Dermis microvascular lymphatic vessel endothelial cell (primary cell): ENCODE measurements at places on chromosomes 3 and 15.

- peak; percentile 64 for DNase-seq
Measured at GRCh38 chr15:101651554-101652097, 555 bp downstream of the TM2D3 start.

DNA sequence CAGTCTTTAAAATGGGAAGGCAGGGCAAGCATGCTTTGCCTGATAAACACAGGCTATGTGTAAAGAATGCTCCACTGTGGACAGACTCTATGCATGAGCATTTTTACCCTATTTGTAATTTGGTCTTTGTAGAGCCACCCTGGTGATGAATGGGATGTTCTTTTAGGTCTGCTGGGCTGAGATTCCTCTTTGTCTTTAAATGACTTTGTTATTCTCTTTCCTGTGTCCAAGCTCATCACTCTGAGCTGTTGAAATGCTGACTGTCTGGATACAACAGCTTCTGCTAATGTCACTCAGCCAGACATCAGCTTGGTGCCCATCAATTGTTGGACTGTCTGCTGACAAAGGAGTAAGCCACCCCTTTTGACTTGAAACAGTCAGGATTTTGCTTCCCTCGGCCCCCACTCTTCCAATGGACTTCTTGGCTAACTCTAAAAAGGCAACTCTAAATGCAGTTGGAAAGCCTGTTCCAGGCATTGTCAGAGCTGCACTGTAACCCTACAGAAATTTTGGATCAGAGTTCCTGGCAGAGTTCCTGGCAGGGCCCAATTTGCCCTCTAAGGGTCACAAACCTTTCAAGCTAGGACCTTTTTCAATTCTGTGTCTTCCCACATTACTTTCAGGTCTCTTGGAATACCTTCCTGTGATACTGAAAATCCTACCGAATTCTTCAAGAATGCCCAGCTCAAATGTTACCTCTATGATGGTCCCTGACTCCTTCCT, 40.5 kb upstream of the EIF1B start:
- no peak for DNase-seq

- DNase-seq: peak; percentile 22
Measured at GRCh38 chr3:51681453-51681852, 10.4 kb downstream of the TEX264 start.

DNA sequence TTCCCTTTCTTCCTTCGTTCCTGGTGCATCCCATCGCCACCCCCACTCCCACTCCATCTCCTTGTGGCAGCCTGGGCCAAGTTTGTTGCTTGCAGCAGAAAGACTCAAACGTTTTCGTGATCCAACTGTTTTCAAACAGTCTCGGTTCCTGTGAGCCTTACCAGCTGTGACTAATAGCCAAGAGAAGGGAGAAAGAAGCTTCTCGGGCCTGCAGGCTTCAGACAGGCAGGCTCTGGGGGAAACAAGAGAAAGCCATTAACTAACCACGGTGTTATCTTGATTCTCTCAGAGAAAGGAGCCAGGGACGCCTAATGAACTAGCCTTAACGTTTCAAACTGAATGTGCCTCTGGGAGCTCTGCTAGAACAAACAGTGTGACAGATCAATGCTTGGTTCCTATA, 742.0 kb downstream of the NR2F2 start:
- no peak for DNase-seq

GRCh38 chr3:87895983-87896382, 162.8 kb downstream of the CGGBP1 start:
- DNase-seq: no peak

DNA sequence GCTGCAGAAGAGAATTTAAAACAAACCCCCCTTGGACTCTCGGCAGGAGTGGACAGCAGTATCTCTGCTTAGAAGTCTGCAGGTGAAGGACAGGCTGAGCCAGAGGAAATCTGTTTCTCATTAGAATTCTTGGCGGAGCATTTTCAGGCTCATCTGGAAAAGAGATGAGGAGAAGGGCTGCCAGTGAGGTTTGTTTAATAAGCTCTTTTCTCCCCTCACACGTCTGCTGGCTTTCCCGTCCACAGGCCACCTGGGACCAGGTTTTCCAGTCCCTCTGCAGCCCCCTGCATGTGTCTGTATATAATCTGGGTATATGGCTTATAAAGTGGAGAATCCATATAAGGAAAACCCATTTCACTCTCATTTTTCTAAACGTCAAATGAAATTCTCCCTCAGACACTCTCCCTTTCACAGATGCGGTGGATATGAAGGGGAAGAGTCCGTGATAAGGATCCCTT, 155.4 kb upstream of the TPM1 start:
- no peak for DNase-seq

GRCh38 chr3:45848392-45848791, 6.5 kb upstream of the LZTFL1 start:
- DNase-seq: no peak

GRCh38 chr3:181230258-181230657, 240.7 kb upstream of the DNAJC19 start:
- no peak for DNase-seq

- no peak for DNase-seq
Measured at GRCh38 chr3:193865339-193865738, 270.6 kb upstream of the HES1 start.

DNA sequence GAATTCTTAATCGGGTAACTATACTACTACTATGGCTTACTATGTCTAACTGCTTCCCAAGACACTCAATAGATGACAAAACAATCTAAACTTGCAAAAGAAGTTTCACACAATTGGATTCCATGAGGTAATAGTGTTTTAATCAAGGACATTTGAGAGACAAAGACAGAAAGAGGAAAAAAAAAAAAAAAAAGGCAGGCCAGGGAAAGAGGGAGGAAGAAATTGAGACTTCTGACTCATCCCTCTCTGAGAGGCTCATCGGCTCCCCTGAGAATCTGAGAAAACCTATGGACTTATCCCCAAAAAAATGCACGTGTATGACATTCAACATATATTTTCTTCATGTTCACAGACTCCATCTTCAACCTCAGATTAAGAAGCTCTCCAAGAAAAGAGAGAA, 61.0 kb downstream of the SCAPER start:
- no peak for DNase-seq

DNA sequence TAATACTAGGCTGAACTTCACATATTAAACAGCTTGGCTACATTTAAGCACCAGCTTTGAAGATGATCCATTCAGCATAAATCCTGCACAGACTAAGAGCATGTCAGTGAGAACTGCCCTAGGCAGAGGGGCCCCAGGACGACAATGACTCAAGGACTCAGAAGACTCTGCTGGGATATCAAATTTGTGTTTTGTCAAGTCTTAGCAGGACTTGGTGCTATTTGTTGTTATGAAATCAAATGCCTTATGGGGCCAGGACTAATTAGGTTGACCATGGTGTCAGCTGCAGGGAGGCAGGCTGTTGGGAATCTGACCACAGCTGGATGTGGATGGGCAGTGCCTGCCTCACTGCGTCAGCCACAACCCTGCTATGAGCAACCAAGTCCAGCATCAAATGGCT, 91.8 kb downstream of the RYR3 start:
- no peak for DNase-seq

GRCh38 chr3:168828943-168829342, 733.2 kb upstream of the GOLIM4 start:
- DNase-seq: no peak

GRCh38 chr15:63187589-63188226, 1.7 kb upstream of the RAB8B start:
- DNase-seq: no peak

- no peak for DNase-seq
Measured at GRCh38 chr3:52791366-52791765, 3.2 kb upstream of the ITIH3 start.

DNA sequence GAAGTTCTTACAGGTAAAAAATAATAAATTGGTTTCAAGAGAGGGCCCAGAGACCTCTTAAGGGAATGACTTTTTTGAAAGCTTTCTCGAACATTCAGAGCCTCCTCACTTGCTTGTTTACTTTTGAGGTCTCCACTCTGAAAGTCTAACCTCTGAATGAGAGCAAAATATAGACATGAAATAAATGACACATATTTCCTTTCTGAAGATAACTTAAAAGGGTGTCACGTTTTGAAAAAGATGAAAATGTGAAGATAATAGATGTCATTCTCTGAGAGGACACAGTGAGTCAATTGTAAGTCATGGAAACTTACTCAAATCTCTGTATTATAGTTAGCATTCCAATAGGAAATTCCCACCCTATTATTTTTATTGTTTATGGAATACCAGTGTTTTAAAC, 44.6 kb downstream of the HACD2 start:
- no peak for DNase-seq

- DNase-seq: no peak
Measured at GRCh38 chr15:73997986-73998385, 3.5 kb downstream of the PML start.

DNA sequence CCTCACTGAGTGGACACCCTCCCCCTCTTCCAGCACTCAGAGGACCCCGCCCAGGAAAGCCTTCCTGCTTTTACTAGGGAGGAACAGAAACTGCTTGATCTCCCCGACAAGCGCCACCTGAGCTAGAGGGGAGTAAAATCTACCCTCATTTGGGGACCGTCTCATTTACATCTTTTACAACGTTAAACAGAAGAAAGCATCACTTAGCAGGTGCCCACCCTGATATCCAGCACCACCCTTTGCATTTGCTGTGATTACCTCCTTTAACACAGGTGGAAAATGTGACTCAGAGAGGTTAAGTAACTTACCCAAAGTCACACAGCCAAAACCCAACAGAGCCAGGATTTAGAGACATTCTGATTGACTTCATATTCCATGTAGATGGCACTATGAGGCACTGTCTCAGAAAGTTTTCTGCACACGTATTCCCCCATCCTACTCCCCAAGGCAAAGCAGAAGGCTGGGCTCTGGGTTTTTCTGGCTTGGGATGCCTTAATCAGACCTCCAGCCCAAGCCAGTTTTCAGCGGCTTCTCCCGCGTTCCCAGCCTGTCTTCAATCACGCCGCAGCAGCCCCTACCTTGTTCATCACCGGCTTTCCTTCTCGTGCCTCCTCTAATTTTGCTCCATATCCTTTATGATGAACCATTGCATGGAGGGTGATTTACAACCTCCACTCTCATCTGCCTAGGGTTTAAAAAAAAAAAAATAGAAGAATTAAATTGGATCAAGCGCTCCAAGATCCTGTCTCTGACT, 314.6 kb upstream of the PROK2 start:
- no peak for DNase-seq

- DNase-seq: peak; percentile 76
Measured at GRCh38 chr3:123783811-123784210, 100.3 kb downstream of the MYLK start.

DNA sequence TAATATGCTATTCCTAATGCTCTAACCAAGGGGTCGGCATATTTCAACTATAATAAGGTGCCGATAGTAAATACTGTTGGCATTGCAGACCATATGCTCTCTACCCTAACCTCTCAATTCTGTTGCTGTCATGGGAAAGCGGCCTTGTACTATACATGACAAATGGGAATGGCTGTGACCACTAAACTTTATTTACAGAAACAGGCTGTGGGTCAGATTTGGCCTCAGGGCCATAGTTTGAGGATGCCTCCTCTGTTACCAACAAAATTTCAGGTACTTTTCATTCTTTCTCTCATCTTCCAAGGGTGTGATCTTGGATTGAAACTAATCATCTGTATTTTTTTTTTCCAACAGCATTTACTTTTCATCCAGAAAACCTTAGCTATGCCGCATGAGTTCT, 242.0 kb downstream of the MAGI1 start:
- no peak for DNase-seq

GRCh38 chr3:118504906-118505305, 529.7 kb downstream of the IGSF11 start:
- DNase-seq: no peak

GRCh38 chr15:100764778-100765466, 114.7 kb upstream of the ALDH1A3 start:
- DNase-seq: peak; percentile 22

DNA sequence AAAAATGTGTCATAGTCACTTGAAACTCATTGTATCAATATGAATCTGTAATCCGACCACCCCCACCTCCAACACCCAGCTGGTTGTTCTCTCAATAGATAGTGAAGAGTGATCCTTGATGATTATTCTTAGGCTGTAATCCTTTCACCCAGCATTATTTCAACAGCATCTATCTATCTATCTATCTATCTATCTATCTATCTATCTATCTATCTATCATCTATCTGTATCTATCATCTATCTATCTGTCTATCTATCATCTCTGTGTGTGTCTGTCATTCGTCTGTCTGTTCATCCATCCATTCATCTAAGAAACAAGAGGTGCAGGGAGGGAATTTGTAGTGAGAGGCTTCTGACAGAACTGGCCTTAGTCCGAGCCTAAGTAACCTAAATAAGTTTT, 78.7 kb upstream of the IGSF10 start:
- DNase-seq: no peak

DNA sequence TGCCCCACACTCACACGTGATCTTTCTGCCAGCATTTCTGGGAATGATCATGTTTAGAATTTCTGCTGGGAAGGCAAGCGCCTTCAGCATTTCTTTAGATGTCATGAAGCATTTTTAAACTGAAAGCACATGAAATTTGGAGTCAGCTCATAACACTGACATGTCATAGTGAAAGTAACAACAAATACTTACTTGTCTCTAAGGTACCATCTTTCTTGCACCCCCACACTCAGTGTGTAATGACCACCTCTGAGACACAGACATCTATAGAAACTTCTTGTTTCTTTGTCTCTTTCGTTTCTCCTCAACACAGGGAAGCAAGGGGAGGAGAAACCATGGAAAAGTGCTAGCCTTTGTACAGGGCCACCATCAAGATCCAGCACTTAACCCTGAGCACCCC, 171.7 kb downstream of the RORA start:
- DNase-seq: no peak

DNA sequence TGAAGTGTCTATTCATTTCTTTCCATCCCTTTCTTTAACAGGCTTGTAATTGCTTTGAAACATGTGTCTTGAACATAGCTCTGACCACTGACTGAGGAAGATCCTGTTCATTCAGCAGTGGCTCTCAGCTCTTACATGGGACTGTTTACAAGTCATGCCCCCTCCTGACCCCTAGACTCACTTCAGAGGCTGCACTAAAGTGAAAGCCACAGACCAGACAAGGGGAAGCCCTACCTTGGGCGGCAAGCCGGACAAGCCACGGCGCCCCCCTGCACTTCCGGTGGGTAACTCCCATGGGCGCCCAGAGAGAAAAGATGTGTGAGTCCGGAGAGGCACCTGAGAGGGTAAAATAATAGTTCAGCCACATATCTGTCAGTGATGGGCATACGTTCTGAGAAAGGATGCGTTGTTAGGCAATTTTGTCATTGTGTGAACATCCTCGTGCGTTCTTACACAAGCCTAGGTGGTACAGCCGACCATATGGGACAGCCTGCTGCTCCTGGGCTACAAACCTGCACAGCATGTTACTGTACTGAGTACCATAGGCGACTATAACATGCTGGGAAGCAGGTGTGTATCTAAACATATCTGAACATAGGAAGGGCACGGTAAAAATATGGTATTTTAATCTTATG, 116.2 kb downstream of the CHSY1 start:
- DNase-seq: no peak
